ENCODE measurements at places on chromosomes 13 and 19. TPM values are rescaled to one million over a fixed set of nuclear protein-coding genes. Genes with fewer than 3 reads are reported as not detected.
A peak's percentile ranks its signal among the peaks of the same experiment; 100 is the strongest.

The ERVK3-1 gene
- 27.7 TPM for polyA plus RNA-seq

- no peak for DNase-seq
Observed at GRCh38 chr13:25059958-25060357, 36.0 kb upstream of the PABPC3 start.

The TSSK6 gene
- 0.77 TPM for polyA plus RNA-seq

DNA sequence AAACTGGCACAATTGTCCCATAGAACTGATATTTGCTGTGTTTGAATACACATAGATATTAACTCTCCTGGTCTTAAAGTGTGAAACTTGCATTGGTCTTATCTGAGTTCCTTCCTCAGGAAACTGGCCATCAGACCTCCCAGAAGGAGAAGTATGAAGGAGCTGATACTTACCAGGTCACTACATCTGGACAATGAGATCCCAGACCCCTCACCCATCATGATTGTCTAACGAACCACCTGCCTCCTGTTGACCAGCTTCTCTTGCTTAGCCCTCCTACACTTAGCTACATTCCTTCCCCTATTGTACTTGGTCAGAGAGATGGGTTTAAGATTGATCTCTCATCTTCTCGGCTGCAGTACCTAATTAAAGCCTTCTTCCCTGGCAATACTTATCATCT lies 413.3 kb downstream of the KCTD12 start:
- DNase-seq = no peak

The KLC3 gene
- 0.18 TPM for polyA plus RNA-seq

GRCh38 chr13:56201834-56202233 lies 938.9 kb upstream of the PRR20A start:
- DNase-seq = no peak

- DNase-seq = no peak
Observed at GRCh38 chr19:7512400-7512851, 3.5 kb upstream of the ZNF358 start.

DNA sequence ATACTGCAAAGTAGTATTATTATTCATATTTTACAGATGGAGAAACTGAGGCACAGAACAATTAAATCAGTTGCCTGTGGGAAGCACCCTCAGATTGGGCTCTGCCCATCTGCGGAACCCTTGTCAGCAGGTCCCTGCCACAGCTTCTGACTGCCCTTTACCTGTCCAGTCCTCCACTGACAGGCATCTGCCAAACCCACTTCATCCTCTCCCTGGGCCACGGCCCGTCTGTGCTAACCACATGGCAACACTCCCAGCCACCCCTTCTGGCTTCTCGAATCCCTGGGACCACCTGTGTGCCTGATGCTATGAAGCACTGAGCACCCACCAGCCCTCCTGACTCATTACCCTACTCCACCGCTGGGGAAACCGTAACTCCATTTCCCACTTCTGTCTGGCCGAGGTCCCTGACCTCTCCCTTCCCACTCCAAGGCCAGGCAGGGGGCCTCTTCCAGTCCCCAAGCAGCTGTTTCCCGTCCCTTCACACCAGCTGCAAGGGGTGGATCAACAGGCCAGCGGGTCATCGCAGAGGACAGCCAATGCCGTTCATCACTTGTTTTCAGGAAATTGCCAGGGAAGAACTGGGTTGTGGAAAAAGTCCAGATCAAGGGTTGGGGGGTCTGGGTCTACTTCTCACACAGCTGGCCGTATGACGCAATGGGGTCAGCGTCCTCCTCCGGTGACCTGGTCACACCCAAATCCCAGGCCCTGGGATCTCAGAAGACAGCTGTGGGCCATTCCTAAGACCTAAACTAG lies 2.5 kb downstream of the KANK3 start:
- DNase-seq = peak; percentile 87

DNA sequence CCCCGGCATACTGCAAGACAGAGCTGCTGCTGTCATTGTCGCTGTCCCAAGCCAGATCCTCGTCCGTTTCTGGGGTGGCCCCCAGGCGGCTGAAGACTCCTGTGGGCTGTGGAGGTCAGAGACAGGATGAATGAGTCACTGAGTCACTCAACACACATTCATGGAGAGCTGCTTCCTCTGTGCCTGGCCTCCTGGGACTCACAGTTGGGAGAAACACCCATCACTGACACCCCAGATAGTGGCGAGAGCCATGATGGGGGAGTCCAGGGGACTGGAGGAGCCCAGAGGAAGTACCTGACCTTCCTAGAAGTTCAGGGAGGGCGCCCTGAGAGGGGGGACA lies 26.0 kb downstream of the C19orf47 start:
- no peak for DNase-seq

The ATP13A1 gene
- 16.7 TPM for polyA plus RNA-seq

The PABPC3 gene
- polyA plus RNA-seq = 0.05 TPM

- DNase-seq = no peak
Observed at GRCh38 chr13:100245104-100245503, 156.2 kb downstream of the PCCA start.

The NDUFA7 gene
- polyA plus RNA-seq = 268 TPM

The JOSD2 gene
- 55.2 TPM for polyA plus RNA-seq

DNA sequence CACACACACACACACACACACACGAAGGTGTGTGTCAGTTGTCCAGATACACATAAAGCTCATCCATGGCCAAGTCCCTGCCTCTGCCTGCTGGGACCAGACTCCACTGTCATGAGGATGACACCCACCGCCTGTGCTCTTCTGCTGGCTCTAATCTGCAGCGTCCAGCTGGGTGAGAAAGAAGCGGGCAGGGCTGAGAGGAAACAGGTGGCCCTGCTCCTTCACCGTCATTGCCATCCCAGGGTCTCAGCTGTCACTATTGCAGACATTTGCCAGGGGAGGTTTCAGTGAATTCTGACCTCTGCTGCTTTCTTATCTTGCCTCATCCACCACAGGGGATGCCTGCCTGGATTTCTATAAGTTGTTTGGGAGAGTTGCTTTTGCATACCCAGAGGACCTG lies 31.4 kb downstream of the SCGB2B2 start:
- DNase-seq = no peak

- no peak for DNase-seq
Observed at GRCh38 chr13:25165663-25166062, 6.4 kb downstream of the AMER2 start.

DNA sequence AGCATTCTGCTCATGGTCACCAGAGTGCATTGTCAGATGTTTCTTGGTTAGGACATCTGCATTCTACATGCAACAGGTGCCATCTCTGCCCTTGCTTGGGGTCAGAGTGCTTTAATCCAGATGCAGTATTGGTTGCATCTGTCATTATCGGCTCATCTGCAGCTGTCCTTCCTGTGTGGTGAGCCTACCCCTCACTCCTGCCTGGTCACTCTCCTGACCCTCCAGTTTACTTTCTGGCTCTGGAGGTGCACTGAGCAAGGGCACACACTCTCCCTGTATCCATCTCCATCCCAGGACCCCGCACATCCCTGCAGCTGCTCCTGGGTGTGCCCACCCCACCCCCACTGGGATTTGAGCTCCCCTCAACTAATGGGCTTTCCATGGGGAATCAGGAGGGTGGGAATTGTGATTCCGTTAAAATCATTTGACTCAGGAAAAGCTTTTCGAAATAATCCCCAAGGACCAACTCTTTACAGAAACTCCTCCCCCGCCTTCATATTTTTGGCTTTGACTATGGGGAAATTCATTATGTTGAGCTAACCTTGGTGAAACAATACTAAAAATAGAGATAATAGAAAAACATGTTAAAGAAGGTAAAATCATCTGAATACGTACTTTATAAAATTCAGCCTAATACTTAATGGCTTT lies 70.2 kb downstream of the COL4A2 start:
- no peak for DNase-seq

The IGFL2 gene
- 0.14 TPM for polyA plus RNA-seq

DNA sequence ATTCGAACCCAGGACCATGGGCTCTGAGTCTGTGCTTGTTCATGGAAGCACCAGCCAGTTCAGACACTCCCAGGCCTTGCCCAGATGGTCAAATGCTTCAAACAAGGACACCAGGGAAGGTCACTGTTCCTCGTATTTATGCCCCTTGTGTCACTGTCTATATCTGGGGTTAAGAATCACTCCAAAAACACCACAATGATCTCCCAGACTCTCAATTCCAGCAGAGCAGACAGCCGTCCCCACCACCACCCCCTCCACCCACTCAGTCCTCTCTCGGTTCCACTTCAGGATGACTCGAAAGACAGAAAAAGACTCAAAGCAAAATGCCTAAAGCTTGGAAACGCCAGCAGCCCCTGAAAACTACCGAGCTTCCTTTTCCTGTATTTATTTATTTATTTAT lies 79.0 kb downstream of the INSR start:
- no peak for DNase-seq

DNA sequence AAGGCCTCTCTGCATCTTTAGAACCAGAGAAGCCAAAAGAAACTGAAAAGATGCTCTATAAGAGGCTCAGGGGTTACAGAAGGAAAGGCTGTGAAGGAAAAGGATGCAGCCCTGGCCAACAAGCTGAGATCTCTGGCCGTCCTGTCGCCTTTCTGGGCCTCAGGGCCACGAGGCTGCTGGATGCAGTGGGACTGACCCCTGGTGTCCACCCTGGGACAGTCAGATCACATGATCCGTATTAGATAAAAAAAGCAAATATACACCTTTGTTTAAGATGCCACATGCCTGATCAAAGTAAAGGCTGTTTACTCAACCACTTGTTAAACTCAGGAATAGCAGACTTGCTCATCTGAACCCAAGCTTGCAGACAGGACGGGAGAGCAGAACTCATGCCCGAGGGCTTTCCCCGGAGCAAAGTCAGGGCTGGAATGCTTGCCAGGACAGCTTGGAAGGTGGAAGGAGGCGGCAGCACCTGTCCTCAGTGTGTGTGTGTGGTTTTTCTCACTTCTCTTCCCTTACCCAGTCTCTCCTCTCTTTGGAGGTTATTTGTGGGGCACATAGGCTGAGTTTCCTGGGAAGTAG lies 206.5 kb upstream of the TSHZ3 start:
- no peak for DNase-seq

The SIGLEC9 gene
- 1.2 TPM for polyA plus RNA-seq

The CELF5 gene
- polyA plus RNA-seq = not detected

GRCh38 chr19:32465176-32465575 lies 59.6 kb downstream of the DPY19L3 start:
- no peak for DNase-seq

The ASF1B gene
- polyA plus RNA-seq = 0.29 TPM

GRCh38 chr13:71217827-71218226 lies 649.2 kb downstream of the DACH1 start:
- no peak for DNase-seq

DNA sequence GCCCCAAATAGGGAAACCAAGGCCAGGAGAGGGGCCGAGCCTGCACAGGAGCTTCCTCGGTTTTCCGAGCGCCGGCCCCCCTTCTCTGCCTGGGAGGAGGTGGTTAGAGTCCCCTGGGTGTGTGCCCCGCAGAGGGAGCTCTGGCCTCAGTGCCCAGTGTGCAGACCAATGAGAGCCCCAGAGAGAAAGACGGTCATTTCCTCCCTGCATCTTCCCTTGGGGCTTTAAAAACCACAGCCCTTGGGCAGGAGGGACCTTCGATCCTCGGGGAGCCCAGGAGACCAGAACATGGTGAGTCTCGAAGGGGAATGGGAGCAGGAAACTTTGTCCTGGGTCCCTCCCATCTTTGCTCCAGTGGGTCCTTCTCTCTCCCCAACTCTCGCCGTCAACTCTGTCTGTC lies at the start of gene C5AR1:
TSS of gene C5AR1 (plus strand) at position 254 of the 400 bp plus-strand sequence. CDS start at position 289, 35 bp downstream.
- DNase-seq = peak; percentile 78

The GFY gene
- not detected for polyA plus RNA-seq

The PPM1N gene
- 0.91 TPM for polyA plus RNA-seq

DNA sequence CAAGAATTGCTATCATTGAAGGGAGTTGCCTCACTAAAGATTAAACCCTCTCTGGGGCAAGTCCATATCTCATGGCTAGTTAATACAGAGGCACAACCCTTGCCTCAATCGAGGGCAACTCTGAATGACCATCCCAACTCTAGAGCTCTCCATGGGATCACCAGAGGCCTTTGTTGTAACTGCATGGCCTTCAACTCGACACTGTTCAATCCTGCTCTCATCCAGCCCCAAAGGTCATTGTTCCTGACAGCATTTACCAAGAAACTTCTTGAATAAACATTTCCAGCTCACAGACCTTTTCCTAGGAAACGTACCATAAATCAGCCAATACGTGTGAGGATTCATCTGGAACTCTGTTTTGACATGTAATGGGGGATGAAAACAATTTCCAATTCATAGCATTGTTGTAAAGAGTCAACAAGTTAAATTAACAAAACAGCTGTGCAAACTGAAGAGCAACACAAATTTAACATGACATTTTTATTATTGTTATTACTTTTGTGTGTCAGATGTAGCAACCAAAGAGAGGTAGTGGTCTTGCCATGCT lies 452.7 kb downstream of the SUCLA2 start:
- no peak for DNase-seq

GRCh38 chr13:29439601-29440388 lies 155.7 kb downstream of the SLC7A1 start:
- no peak for DNase-seq

The PSMD8 gene
- 255 TPM for polyA plus RNA-seq

- DNase-seq = no peak
Observed at GRCh38 chr19:18839465-18840287, 7.9 kb downstream of the UPF1 start.

DNA sequence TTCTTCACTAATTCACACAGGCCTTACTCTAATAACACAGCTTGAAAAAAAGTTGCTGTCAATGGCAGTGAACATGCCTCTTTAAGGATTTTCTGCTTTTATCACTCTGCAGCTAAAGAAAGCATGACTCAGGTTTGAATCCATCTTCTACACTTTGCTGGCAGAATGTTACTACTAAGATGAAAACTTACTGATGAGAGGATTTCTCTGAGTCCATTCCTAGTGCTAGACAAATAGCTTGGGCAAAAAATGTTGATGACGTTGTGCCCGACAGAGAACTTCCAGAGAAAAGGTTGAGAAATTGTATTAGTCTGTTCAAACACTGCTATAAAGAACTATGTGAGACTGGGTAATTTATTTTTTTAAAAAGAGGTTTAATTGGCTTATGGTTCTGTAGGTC lies 572.0 kb downstream of the IRS2 start:
- no peak for DNase-seq

DNA sequence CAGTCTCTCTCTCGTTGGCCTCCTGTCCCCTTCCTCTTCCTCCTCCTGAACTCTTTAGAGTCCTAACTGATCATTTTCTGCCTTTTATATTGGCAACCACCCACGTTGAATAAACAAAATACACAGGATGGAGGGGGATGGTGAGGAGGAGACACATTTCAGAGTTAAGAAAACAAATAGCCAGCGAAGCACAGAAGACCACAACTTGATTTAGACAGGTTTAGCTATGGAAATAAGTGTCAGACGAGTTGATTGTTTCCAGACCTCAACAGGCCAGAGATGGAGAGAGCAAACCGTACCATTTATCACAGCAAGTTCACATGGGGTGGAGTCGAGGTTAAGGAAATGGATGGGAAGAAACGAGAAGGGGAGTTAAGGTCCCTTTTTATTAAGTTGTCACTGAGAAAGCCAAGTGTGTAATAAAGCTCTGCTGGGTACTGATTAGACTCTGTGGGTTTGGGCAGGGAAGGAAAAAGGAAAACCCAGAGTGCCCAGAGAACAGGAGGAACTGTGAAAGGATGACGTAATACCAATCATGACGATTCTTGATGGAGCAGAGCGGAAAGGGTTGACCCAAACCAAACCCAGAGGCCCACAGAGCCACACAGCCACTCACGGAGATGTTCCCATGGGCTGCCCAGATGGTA lies 11.1 kb upstream of the SERP2 start:
- no peak for DNase-seq

- no peak for DNase-seq
Observed at GRCh38 chr19:6587093-6587820, 3.7 kb downstream of the CD70 start.

The COX6B1 gene
- 3,084 TPM for polyA plus RNA-seq

The FUT1 gene
- polyA plus RNA-seq = 3.0 TPM

GRCh38 chr13:47136504-47136941 lies 239.7 kb upstream of the HTR2A start:
- no peak for DNase-seq

The TNFRSF19 gene
- polyA plus RNA-seq = 15.6 TPM

GRCh38 chr19:9323557-9323918 lies 441 bp upstream of the ZNF559 start:
- DNase-seq = peak; percentile 65

Data from right cardiac atrium (tissue), 5 donors.